Activated T-cell treated with anti-CD3 and anti-CD28 coated beads for 48 hours (primary cell): ENCODE measurements at places on chromosomes 2 and 18.

- no peak for DNase-seq
Observed at GRCh38 chr18:11669271-11669947, 19.7 kb upstream of the GNAL start.

GRCh38 chr2:8290771-8291352 lies 391.0 kb upstream of the ID2 start:
- DNase-seq, result no peak

GRCh38 chr2:154762638-154763037 lies 64.1 kb downstream of the KCNJ3 start:
- DNase-seq, result no peak

DNA sequence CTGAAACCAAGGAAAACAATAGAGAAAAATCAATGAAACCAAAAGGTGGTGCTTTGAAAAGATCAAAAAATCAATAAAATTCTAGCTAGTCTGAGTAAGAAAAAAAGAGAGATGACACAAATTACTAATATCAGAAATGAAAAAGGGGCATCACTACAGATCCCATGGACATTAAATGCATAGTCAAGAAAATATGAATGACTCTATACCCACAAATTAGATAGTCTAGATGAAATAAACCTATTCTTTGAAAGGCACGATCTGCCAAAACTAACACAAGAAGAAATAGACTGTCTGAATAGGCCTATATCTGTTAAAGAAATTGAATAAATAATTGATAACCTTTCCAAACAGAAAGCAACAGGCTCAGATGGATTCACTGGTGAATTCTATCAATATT lies 15.2 kb upstream of the DSG3 start:
- DNase-seq, result no peak

DNA sequence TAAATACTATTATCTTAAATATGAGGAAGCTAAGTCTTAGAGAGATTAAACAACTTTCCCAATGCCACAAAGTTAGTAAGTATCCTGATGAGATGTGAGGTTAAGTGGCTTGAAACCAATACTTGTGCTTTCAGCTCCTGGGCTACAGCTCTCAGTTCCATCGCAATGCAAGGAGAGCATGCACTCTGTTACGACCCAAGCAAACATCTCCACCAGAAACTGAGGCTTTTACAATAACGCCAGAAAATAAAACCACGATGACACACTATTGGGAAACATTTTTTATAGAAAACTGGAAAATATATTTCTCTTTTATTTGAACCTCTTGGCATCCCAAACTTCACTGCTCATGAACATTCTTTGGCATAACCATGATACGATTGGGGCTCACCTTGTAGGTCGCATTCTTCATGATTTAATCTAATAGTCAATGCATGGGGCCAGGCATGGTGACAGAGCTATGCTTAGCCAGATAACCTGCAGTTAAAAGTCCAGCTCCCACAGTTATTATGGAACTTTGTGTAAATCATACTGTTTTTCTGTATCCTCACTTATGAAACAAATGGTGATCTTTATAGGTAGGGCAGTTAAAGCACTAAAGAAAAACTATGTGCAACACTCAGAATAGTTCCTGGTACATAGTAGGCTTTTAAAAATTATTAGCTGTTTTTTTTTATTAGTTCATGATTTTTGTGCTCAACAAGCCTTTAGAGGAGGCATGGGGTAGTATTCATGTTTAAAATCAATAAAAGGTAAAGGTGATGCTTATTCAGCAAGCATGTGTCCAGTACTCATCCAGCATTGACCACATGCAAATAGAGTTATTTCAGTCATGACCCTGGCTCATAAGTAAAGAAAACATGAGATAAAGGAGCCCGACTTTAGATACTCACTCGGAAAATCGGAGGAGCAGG lies 238.3 kb upstream of the TRIB2 start:
- no peak for DNase-seq

- DNase-seq, result no peak
Observed at GRCh38 chr18:7755753-7756475, 188.8 kb downstream of the PTPRM start.

DNA sequence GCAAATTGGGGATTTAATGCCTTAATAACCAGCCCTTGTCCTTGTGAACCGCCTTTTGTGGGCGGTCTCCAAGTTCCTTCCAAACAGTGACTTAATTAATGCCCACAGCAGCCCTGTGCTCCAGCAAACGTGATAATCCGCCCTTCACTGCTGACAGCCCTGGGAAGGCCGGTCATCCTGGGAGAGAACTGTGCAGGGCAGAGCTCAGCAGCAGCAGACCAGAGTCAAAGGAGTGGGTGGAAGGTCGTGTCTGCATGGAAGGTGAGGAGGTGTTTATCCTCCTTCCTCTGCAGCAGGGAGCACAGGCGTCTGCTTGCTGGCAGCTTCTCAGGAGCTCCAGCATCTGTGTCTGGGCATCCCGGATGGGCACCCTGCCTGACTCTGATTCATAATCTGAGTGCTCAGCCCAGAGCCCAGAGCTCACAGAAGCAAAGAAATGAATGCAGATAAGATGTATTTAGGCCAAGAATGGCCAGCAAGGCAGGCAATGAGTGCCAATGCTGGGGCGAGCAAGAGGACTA lies 270.0 kb upstream of the PXDN start:
- no peak for DNase-seq

GRCh38 chr2:29014811-29015421 lies 33.8 kb downstream of the TOGARAM2 start:
- peak; percentile 66 for DNase-seq

DNA sequence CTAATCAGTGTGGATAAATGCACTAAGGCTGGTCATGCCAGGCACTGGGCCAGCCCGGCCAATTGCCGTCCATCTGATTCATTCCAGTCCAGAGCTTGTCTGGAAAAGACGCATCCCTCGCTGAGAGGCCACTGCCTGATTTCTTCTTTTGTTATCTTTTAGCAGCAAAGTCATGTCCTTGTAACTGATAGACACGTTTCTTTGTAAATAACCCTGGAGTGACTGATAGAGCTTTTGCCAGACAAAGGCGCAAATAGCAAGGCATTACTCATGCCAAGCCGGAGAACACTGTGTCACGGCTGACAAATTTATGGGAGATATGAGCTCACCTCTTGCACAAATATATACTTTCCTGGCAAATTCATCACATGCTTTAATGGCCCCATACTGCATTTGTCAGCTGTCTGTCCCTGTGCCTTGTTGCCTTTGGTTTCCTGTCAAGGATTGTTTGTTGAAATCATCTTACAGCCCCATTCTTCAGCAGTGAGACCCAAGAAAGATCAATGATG lies 164.4 kb downstream of the ETAA1 start:
- DNase-seq, result no peak

GRCh38 chr2:105102963-105103421 lies 65.1 kb downstream of the MRPS9 start:
- no peak for DNase-seq

- no peak for DNase-seq
Observed at GRCh38 chr18:154151-154550, 4.2 kb upstream of the USP14 start.

- DNase-seq, result no peak
Observed at GRCh38 chr2:185668710-185669109, 69.9 kb upstream of the FSIP2 start.

DNA sequence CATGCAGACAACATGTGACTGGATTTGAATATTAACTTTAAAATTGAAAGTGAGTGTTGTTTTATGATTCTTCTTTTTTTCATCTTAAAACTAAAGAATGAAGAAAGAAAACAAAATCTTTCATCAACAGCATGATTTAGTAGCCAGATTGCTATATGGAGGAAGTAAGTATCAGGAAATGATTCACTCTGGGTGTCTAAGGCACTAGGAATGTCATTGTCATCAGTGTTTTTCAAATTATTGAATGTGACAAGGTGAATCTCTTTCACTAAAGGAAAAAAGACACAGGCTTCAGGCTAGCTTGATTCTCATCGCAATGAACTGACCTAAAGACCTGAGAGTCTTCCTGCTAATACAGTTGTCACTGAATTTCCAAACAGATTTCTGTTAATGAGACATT lies 430.1 kb downstream of the FBXO15 start:
- DNase-seq, result no peak

DNA sequence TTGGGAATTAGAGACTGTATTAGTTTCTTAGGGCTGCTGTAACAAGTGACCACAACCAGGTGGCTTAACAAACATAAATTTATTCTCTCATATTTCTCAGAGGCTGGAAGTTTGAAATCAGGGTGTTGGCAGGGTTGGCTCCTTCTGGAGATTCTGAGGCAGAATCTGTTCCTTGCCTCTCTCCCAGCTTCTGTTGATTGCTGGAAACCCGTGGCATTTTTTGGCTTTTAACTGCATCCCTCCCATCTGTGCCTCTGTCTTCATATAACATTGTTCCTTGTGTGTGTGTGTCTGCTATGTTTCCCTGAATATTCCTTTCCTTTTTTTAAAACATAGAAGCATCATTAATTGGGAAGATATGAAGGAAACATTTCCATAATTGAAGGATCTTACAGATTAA lies 448.1 kb upstream of the DCC start:
- no peak for DNase-seq

DNA sequence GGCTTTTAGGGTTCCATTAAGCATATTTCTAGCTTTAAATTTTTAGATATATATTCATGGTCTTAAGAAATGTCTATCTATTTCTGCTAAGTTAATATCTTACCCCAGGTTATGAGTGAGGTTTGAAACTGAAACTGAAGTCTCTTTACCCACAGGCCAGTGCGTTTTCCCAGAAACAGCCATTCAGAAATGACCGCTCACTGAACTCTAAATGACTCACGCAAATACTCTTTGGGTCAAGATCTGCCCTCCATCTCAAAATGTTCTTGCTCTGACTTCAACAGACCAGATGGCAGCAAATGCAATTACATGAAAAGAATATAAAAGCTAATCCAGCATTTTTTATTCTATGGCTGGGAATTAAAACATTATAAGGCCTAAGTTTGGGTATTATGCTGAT lies 315.2 kb downstream of the TDRD15 start:
- no peak for DNase-seq

GRCh38 chr2:230717600-230717999 lies 5.0 kb downstream of the CAB39 start:
- no peak for DNase-seq

DNA sequence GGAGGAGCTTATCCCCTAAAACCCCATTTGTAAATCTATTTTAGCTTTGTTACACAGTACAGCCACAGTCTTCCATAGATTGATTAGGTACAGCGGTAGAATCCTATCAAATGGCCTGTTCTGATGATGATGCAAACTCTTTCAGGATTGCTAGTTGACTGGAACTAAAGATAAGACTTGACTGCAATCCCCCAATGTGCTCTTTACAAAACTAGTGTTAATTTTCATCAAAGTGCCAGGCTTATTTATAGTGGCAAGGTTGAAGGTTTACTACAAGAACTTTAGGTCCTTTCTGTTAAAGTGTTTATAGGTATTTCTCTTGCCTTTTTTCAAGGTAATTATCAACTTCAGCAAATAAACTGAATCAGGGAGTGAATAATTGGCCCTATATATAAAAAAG lies 9.0 kb upstream of the OTX1 start:
- DNase-seq, result no peak

- DNase-seq, result no peak
Observed at GRCh38 chr18:46427216-46427995, 229.6 kb downstream of the LOXHD1 start.

- DNase-seq, result no peak
Observed at GRCh38 chr2:239067196-239067865, 219.4 kb downstream of the TWIST2 start.
